ENCODE measurements at places on chromosomes 5 and 9. TPM values are rescaled to one million over a fixed set of nuclear protein-coding genes. Genes with fewer than 3 reads are reported as not detected.

The NR5A1 gene
- total RNA-seq, result 0.05 TPM

The LIFR gene
- total RNA-seq, result 7.5 TPM

The PCDHB13 gene
- total RNA-seq, result 0.06 TPM

The NPM1 gene
- 3,489 TPM for total RNA-seq

The IL13 gene
- total RNA-seq, result not detected

The PNPLA7 gene
- total RNA-seq, result 0.63 TPM

The PCDHGB3 gene
- total RNA-seq, result 0.19 TPM

The FRMD3 gene
- 1.5 TPM for total RNA-seq

The TESK1 gene
- total RNA-seq, result 22.2 TPM

The GNPDA1 gene
- 70.8 TPM for total RNA-seq

The SEMA6A gene
- total RNA-seq, result 0.05 TPM

The GAS1 gene
- 0.05 TPM for total RNA-seq

The DRD1 gene
- 0.77 TPM for total RNA-seq

The BHMT2 gene
- not detected for total RNA-seq

The PCDHB5 gene
- 1.5 TPM for total RNA-seq

The SPATA31E1 gene
- total RNA-seq, result not detected

The AGXT2 gene
- not detected for total RNA-seq

The TSLP gene
- total RNA-seq, result not detected

The TBC1D9B gene
- total RNA-seq, result 54.5 TPM

The ZNF462 gene
- total RNA-seq, result 5.9 TPM

The GFPT2 gene
- 34.6 TPM for total RNA-seq

The SLC36A2 gene
- not detected for total RNA-seq

The LCP2 gene
- total RNA-seq, result not detected

The WNT8A gene
- total RNA-seq, result not detected

The DDX4 gene
- total RNA-seq, result not detected

The PCA3 gene
- not detected for total RNA-seq

The SLC25A2 gene
- not detected for total RNA-seq

The CXCL14 gene
- total RNA-seq, result 0.12 TPM

The NME5 gene
- not detected for total RNA-seq

The GPR151 gene
- total RNA-seq, result not detected

All from A549 treated with DMSO at 1 μM for 4 hours (cell line).